ENCODE measurements at places on chromosomes 1 and 21.

DNA sequence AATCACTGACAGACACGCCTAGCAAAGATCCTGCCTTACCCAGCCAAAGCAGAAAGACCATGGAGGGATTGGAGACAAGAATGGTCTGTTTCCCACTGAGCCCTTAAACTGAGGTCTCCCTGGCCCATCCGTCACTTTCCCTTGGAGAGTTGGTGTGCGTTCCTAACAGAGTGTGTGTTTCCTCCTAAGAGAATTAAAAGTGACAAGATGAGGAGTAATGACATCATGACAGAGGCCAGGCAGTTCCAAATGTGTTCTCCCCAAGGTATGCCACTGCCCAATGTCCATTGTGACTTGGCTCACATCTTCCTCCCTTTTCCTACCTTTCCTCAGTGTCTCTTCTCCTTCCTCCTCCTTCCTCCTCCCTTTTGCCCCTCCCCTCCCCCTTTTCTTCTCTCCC lies 295.7 kb downstream of the SIPA1L2 start:
- no peak for DNase-seq

- DNase-seq, result no peak
Observed at GRCh38 chr1:15963968-15964648, 11.8 kb downstream of the ZBTB17 start.

DNA sequence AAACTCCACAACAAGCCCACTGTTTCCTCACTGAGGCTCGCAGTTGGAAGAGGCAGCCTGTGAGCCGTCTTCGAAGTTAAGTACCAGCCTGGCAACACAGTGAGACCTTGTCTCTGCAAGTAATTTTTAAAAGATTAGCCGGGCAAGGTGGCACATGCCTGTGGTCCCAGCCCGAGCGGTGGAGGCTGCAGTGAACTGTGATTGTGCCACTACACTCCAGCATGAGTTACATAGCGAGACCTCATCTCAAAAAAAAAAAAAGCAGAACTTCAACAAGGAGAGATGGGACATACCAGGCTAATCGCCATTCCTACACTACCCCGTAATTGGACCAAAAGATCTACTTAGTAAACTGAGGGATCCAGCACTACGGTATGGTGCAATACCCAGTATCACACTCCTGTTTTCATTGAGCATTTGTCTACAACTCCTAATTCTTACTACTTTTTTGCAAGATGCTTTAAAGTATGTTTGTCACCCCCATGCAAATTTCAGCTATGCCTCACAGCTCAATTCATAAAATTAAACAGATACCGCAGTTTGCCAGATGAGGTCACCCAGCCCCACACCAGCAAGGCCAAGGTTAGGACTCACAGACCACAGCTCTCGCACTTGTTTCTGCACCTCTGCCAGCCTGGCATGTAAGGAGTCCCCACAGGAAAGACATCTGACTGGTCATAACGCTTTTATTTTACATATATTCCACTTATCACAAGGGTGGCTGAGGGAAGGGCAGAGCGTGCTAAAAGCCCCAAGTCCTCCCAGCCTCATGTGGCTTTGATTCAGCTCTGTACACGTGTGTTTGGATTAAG lies 21.0 kb downstream of the SDE2 start:
- no peak for DNase-seq

DNA sequence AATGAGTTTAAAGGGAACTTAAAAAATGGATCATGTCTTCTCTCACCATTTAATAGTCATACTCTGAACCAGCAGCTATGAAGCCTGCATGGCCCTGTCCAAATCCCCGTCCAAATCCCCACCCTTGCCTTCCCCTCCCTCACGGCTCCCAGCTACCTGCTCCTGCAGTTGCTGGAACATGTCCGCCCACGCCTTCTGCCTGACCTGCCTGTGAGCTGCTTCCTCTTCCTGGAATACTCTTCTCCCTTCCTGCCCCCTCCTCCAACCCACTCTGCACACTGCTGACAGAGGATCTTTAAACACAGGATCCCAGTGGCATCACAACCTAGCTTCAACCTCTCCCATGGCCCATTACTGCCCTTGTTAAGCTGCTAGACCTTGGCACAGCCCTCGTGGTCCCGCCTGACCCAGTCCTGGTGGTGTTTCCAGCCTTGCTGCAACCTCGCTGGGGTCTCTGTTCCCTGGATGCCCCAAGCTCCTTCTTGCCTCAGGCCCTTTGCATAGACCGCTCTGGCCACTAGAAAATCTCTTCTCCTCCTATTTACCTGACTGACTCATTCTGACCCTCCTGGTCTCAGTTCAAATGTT lies 118.3 kb downstream of the PTPRU start:
- DNase-seq, result no peak
